HepG2 (cell line): ENCODE measurements at places on chromosomes 1 and 21.
A peak's percentile ranks its signal among the peaks of the same experiment; 100 is the strongest.

- DNase-seq, result no peak
Observed at GRCh38 chr21:18006691-18007090, 187.5 kb upstream of the C21orf91 start.

- no peak for DNase-seq
Observed at GRCh38 chr1:203349773-203350524, 973 bp downstream of the FMOD start.

- DNase-seq, result no peak
Observed at GRCh38 chr1:17890815-17891191, 135.7 kb downstream of the ACTL8 start.

DNA sequence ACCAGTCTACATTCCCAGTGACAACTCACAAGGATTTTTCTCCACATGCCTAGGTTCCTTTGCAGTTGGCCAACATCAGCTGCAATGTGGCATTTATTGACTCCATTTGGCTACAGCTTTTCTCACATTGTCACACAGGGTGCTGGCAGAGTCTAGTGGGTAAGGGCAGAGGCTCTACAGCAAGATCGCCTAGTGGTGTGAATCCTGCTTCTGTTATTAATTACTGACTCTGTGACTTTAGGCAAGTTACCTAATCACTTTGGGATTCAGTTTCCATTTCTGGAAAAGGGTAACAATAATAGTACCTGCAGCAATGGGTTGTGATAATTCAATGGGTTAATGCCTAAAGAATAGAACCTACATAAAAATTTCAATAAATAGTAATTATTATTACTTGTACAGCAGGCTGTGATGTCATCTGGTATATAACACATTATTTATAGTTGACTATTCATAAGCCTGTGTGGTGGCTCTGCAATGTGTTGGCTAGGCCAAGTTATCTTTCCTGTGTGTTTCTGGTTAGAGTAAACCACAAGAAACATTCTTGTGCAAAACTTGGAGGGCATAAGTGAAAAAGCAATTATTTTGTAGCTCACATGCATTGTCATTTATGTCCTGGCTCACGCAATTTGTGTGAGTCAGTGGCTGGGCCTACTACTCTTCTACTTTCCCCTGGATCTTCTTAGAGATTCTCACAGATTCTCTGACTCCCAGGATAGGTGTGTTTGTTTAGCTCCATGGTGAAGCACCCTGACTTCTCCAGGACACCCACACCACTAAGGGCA, 59.5 kb downstream of the PTGS2 start:
- no peak for DNase-seq

GRCh38 chr1:170085091-170085490, 10.6 kb upstream of the KIFAP3 start:
- no peak for DNase-seq

DNA sequence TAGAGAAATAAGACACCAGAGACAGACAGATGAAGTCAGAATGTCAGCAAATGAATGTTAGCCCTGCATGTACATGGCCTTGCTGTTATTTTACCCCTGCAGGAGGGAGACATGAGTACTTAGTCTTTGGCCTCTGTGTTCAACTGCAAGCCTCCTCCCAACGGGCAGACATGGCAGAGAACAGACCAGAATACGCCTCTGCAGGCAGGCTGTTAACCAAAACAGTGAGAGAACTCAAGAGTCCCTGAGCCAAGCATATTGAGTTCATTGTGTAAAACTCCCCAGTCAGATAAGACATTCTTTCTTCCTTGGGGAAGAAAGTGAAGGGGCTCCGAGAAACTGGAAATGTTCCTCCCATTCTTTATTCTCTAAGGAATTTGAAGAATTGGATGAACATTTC, 150.9 kb downstream of the PHTF1 start:
- DNase-seq, result no peak

GRCh38 chr1:190511554-190511953, 33.9 kb upstream of the BRINP3 start:
- no peak for DNase-seq

GRCh38 chr1:235225299-235225698, 64.2 kb upstream of the RBM34 start:
- DNase-seq, result no peak

DNA sequence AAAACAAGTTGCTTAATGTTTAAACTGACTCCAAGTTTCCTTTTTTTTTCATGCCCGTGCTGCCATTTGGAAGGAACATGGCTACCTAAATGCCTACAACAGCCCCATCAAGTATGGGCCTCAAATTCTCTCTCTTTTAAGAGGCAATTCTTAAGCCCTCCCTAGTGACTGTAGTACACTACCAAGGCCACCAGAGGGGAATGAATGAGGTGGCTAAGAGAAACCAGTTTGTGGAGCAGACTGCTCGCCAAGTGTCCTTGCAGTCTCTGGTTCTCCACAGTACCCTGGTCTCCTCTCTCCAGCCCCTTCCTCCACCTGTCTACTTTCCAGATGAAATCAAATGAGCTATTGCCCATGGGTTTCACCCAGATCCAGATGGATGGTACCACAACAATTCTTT, 1809.6 kb downstream of the BRINP3 start:
- peak; percentile 1 for DNase-seq

DNA sequence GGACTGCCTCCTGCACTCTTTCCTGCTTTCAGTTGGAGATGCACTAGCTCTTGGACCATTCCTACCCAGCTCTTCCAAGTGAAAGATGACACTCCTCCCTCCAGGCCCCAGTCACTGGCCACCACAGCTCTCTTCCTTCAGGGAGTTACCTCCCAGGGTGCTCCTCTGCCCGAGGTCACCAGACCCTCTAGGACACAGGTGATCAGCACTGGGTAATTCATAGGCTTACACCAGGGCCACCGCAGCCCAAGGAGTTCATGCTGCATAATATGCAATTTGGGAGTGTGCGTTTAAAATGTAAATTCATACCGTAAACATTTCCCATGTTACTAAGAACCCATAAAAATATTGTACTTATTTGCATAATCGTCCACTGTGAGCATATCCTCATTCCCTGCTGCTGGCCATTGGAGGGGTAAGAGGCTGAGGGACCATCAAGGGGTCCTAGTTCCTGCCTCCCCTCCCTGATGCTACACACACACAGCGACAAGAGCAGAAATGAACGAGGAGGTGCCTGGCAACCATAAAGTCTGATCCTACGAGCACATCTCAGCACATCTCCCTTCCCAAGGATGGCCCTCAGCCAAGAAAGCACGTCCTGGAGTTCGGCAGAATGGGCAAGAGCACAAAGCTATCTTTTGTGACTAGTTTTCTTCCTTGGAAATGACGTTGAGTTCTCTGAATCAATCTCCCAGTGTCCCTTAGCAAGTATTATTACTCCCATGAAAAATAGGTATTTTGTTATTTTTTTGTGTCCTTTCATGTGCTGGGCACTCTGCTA, 222.9 kb upstream of the RAB4A start:
- DNase-seq, result no peak

DNA sequence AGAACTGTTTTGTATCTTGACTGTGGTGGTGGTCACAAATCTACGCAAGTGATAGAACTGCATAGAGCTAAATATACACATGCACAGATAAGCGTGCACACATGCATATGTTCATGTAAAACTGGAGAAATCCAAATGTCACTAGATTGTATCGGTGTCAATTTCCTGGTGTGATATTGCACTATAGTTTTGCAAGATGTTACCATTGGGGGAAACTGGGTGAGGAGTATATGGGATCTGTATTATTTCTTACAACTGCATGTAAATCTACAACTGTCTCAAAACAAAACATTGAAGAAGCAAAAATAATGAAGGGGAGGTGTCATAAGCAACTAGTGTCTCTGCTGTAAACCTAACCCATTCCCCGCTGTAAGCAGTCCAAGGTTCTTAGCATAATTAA, 30.2 kb downstream of the FAM163A start:
- no peak for DNase-seq

DNA sequence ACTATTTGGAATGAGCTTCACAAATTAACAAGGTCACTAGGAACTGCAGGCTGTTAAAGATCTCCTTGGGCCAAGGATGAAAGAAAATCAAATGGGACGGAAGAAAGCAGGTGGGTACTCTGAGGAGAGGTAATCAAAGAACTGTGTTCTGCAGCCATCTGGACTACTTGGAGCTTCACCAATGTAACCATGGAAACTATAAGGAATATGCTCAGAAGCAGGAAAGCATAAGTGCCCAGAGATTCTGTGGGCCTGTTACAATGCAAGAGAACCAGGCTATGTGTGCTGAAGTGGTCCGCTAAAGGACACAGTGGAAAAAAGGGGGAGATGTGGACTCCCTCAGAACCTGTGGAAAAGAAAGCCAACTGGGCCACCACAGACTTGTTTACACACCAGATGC, 238.5 kb downstream of the PTGER3 start:
- no peak for DNase-seq

GRCh38 chr21:33751120-33751519, 108.8 kb downstream of the ITSN1 start:
- DNase-seq, result no peak
